ENCODE measurements at places on chromosomes 5 and 9.
A peak's percentile ranks its signal among the peaks of the same experiment; 100 is the strongest.

GRCh38 chr9:95174038-95174437, 143.5 kb downstream of the FANCC start:
- DNase-seq: no peak

GRCh38 chr9:1743121-1743960, 271.8 kb upstream of the SMARCA2 start:
- no peak for DNase-seq

- no peak for DNase-seq
Measured at GRCh38 chr9:94016744-94017143, 61.6 kb upstream of the BARX1 start.

DNA sequence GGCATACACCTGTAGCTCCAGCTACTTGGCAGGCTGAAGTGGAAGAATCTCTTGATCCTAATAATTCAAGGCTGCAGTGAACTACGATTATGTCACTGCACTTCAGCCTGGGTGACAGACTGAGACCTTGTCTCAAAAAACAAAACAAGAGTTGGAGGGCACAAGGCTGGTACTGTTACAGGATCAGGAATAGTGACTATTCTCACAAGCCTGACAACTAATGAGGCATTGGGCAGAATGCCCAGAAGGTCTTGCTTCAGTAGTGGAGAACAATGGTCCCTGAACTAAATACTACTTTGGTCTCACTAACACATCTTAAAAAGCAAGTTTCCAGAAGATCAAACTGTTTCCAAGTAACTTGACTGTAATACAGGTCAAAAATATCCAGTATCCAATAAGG, 182.9 kb upstream of the RFX3 start:
- no peak for DNase-seq

- DNase-seq: no peak
Measured at GRCh38 chr5:79295029-79295428, 59.1 kb downstream of the JMY start.

DNA sequence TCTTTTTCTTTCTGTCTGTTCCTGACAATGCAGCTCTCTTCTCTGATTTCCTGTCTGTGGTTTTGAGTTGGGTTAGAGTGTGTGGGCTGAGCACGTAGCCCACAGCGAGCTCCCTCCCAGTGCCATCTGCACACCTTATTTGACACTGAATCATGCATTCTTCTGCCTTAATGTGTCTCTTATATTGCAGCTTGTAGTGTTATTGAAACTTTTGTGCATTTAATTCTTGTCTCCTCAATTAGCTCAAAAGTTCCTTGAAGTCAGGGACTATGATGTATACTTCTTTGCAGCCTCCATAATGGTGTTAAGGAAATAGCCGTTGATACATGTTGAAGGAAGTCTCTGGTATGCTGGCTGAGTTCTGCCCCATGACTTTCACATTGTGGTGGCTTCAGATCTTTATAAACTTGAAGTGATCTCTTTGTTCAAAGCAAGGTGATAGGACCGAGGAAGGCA, 576.2 kb upstream of the CLINT1 start:
- DNase-seq: no peak

GRCh38 chr5:155773680-155774079, 553.3 kb upstream of the SGCD start:
- DNase-seq: no peak

DNA sequence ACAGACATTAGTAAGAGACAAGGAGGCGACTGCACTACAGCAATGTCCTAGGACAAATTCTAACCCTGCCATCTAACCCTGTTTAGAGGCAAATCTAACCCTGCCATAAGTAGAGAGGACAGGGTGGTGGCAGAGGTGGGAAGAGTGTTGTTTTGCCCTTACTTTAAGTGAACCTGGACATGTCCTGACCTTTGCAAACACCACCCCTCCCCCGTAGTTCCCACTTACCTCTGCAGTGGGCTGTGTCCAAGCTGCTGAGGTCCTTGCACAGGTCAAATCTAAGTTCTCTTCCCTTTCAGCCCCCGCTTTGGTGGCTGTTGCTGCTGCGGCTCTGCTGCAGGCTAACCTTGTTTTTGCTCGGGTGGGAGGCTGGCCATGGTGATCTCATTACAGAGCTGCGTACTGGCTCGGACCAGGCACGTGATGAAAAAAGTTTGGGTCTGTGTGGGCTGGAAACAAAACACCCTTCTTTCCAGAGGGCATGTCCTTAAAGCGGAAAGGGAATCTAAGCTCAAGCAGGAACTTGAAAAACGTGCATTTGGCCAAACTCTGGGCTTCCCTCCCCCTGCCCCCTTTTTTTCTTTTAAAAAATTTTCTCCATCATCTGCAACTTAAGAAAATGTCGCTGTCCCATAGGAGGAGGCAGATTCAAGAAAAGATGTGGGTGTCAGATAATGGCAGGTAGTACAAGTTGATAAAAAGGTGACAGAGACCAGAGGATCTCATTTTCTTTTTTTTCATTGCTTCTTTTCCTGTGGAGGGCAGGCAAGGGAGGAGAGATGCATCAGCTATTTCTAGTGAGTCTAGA, at the start of gene FAXDC2:
FAXDC2 (minus strand) TSS at position 349 of the 808 bp plus-strand sequence. CDS start 12,425 bp downstream, outside the sequence.
- peak; percentile 80 for DNase-seq

DNA sequence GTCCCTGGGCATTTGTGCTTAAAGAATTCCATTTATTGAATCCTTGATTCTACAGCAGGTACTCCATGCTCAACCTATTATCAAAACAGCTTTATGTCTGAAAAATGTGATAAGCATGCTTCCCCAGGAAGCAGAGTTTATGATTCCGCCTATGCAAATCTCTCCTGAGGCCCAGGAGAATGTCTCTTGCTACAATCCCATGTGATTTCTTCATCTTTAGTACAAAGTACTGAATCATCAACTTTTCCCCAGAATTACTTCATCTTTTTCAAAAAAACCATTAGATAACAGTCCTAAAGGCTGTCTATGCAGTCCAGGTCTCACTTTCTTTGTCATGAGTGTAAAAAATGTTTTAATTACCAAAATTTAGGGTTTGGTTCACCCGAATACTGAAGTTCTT, 130.2 kb upstream of the ADAMTSL1 start:
- no peak for DNase-seq

DNA sequence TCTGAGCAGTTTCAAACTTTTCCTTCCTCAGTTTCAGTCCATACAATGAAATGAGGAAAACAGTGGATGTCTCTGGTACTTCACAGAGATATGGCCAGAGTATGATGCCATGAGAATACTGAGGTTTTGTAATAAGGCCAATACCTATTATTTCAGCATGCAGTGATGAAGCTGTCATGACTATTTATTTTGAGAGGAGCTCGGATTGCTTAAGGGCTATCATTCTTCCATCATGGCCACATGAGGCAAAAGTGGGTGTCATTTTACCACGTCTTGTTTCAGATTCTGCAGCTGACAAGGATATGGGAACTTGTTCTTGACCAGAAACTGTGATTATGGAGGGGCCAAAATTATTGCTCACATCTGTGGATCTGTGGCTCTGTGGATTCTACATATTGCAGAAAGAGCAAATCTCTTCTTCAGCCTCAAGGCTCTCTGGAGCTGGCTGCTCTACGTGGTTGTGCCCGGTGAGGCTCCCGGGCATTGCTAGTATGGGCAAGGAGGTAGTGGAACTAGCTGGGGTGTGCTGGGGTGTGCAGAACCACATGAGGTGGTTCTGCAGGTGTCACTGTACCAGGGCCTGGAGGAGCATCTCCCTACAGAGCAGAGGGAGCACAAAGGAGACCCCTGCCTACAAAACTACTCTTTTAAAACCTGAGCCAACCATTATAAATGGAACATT, 180.3 kb downstream of the SEMA6A start:
- no peak for DNase-seq

All from right forelimb (tissue), 1 donor.